ENCODE measurements at places on chromosomes 11 and 22. TPM values are rescaled to one million over a fixed set of nuclear protein-coding genes. Genes with fewer than 3 reads are reported as not detected.
A peak's percentile ranks its signal among the peaks of the same experiment; 100 is the strongest.

The C11orf65 gene
- total RNA-seq = 0.83 TPM

DNA sequence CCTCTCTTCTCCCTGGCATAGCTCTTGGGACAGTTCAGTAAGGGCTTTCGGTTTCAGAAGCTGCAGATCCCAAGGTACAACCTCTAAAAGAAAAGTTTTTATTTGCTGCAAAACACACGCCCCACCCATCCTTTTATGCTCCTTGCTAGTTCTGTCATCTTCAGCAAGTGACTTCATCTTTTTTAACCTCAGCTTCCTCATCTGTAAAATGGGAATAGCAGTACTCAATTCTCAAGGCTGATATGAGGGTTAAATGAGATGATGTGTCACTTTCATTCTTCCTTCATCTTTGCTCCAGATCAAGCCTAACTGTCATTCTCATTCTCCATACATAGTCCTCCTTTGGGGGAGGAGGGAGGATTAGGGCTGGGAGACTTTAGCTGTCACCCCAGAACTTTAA is 90.0 kb upstream of the ALX4 start:
- DNase-seq = no peak

- DNase-seq = no peak
Measured at GRCh38 chr11:31826536-31827438, 15.7 kb upstream of the PAX6 start.

GRCh38 chr11:102012946-102013345 is 34.3 kb upstream of the CFAP300 start:
- peak; percentile 35 for DNase-seq

- DNase-seq = no peak
Measured at GRCh38 chr11:44407211-44407996, 97.5 kb upstream of the ALX4 start.

DNA sequence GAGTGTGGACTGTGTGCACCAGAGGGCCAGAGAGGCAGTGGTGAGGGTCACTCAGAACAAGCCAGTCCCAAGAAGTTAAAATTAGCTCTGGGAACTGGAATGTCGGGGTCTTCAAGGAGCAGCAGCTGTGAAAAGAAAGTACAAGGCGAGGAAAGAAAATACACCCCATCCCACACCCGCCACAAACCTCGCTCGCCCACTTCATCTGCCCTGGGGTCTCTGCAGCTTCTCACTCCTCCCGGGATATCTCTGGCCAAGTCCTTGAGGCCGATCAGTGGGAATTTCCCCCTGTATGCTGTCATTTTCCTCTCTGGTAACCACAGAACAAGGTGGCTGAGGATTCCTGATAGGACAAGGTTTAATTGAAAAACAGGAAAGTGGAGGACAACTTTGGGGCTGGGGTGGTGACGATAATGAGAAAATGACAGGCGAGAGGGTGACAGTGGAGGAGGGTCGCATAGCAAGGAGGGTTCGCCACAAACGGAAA is 36.3 kb upstream of the TIMP3 start:
- DNase-seq = no peak

GRCh38 chr11:43919852-43920597 is 22.4 kb upstream of the C11orf96 start:
- no peak for DNase-seq

DNA sequence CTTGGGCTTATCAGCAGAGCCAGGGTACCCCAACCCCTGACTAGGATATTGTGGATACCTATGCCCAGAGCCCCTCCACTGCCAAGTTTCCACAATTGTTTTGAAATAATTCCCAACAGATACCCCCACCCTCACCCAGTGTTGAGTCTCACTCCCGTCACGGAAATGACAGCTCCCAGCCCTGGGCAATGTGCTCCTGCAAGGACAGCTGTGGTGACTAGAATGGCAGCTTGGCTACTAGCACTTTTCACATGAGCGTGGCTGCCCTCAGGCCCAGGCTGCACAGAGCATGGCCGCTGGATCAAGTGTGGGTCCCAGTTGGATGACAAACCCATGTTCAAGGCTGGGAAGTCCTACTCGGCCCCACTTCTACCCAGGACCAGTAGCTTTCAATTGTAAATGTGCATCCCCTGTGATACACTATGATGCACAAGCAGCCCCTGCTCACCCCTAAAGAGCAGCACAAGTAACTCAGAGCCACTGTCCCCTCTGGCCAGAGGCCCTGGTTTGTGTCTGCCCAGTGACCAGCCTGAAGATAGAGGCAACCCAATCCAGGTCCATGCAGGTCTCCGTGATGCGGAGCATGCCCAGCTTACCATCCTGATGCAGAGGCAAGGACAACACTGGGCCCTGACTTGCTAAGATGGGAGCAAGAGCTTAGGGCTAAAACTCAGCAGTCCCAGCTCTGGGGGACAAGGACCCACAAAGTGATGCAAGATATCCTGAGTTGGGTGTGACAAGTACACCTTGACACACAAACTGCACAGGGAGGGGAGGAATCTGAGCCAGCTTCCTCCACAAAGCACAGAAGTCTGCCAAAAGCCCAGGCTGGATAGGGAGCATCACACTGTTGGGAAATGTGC is 13.2 kb downstream of the KCNQ1OT1 start:
- DNase-seq = no peak

The CDC42BPG gene
- 0.61 TPM for total RNA-seq

GRCh38 chr22:49953680-49954344 is 6.8 kb upstream of the PIM3 start:
- no peak for DNase-seq

GRCh38 chr11:996681-997080 is 39.8 kb downstream of the MUC6 start:
- no peak for DNase-seq

The SMIM35 gene
- total RNA-seq = 2.4 TPM

The KMT2A gene
- total RNA-seq = 86.7 TPM

DNA sequence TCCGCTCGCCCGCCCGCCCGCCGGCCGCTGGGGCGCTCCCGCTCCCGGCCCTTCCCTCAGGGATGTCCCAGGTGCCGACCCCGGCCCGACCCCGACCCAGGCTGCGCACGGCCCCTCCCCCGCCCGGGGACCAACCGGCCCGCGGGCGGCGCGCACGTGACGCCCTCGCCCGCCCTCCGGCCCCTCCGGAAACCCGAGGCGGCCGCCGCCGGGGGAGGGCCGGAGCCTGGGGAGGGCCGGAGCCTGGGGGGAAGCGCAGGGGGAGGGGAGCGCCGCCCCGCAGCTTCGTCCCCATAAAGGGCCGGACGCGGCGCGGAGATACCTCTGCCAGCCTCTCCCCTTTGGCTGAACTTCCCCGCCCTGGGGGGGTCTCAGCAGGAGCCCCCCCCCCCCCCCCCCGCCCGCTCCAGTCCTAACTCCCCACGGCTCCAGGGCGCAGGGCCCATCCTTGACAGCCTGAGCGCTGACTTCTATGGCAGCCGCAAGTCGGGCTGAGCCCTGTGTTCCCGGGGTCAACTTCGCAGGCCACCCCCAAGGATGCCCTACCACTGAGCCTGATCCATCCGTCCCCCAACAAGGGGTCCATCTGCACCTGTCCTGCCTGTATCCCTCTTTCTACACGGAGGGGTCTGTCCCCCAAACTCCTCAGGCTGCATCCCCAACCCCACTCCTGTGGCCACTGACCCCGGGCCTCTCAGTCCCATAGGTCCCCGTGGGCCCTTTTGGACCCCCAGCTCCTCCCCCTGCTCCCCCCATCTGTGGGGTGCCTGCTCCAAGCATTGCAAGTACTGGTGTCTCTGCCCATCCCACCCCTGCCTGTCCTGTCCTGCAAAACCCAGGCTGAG is at the start of gene MAPK12:
TSS of gene MAPK12 (minus strand) at position 69 of the 845 bp plus-strand sequence. CDS start 174 bp downstream, outside the sequence.
- DNase-seq = no peak

The CELSR1 gene
- total RNA-seq = 0.08 TPM

DNA sequence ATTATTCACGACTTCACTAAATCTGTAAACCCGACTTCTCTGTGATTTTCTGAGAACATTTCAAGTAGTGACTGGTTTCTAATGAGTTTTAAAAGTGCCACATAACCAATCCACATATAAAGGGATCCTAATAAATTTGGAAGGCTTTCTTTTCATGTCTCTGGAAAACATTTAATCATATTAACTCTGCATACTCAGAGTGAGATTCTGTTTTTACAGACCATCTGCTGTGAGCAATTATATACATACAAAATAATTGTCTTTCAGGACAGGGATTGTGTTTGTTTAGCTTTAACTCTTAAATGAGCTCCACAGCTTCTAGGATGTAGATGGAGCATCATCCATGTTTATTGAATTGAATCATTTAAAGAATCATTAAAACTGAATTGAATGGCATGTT is 65.1 kb downstream of the PRMT3 start:
- no peak for DNase-seq

The GGTLC3 gene
- total RNA-seq = not detected

DNA sequence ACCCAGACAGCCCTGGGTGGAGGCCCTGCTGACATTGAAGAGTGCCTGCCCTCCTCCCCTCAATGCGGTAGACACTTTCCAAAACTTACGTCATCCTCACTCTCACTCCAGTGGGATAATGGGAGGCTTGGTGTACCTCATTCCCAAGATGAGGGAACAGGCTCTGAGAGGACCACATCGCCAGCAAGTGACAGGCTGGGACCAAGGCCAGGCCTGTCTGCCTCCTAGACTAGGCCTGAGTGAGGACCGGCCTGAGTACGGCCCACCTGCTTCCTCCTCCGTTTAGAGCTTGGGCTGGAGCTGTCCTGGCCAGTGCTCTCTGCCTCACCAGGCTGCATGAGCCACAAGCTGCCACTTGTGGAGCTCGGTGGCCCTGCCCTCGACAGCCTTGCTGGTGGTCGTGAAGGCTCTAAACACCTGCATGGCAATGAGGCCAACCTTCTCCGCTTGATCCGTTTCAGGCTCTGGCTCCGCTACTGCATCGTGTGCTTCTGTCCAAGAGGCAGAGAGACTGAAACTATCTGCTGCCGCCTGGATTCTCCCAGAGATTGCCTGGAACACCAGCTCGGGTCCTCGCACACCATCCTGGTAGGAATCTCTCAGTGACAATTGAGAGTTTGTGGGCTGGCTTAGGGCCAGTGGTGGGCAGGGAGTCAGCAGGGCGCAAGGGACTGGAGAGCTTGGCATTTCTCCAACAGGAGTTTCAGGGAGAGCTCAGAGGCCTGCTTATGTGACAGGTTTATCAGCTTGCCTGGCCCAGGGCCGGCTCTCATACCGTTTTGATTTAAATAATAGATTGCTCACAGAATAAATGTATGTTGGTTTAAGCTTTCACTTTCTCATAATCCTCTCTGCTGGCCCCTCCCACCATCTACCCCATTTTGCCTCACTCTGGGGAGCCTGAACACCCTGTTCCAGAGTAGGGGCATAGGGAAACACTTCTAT is 9.4 kb downstream of the LRRC75B start:
- DNase-seq = no peak

- no peak for DNase-seq
Measured at GRCh38 chr22:28442711-28443525, 236.7 kb downstream of the TTC28 start.

The TCF20 gene
- 80.5 TPM for total RNA-seq

GRCh38 chr11:107505647-107506225 is 48.1 kb upstream of the CWF19L2 start:
- no peak for DNase-seq

DNA sequence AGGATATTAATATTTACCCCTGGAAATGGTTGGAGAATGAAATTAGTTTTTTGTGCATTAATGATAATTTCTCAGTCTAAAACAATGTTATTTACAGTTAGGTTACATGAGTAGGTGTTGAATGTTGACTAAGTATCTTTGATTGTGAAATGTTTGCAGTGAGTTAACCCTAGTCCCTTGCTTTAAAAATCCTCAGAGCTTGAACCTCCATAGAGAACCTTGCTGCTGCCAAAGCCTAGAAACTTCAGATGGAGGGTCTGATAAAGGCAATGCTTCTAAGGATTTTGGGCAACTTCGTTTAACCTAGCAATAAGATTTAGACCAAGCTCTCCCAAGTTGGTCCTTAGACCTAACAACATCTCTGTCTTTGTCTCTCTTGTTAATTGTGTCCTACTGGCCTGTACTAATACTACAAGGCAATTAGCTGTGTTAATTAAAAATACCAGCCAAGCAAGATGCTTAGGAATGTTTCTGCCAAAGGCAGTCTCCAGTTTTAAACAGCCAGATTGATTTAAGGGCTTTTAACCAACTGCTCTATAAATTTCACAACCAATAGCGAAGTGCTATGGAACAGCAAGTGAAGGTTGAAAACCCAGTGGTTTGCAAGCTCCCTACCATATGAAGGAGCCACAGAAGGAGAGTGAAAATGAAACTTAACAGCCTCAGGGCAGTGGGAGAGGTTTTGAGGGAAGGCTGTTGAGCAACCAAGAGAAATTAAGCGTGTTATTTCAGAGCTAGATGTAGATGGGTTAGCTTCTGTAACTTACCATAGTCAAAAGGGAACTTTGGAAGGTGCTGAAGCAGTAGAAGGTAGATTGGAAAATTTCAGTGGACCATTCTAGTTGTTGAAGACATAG is 295.9 kb upstream of the ANO5 start:
- no peak for DNase-seq

The GPHA2 gene
- not detected for total RNA-seq

The SOX6 gene
- not detected for total RNA-seq

DNA sequence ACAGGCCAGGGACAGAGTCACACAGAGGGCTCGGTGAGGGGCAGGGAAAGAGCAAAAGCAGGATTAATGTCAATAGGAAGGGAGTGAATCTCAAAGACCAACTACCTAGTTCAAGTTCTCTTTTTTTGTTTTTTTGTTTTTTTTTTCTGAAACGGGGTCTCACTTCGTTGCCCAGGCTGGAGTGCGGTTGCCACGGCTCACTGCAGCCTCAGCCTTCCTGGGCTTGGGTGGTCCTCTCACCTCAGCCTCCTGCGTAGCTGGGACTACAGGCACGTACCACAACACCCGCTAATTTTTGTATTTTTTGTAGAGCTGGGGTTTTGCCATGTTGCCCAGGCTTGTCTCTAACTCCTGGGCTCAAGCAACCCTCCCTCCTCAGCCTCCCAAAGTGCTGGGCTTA is 9.7 kb upstream of the BCL9L start:
- DNase-seq = no peak
